ENCODE measurements at places on chromosomes 16 and 17.

- DNase-seq: no peak
These were observed 15.2 kb downstream of the FLOT2 start for GRCh38 chr17:28882154-28882895.

- no peak for DNase-seq
These were observed 155.2 kb downstream of the SHISA9 start for GRCh38 chr16:13056607-13057006.

DNA sequence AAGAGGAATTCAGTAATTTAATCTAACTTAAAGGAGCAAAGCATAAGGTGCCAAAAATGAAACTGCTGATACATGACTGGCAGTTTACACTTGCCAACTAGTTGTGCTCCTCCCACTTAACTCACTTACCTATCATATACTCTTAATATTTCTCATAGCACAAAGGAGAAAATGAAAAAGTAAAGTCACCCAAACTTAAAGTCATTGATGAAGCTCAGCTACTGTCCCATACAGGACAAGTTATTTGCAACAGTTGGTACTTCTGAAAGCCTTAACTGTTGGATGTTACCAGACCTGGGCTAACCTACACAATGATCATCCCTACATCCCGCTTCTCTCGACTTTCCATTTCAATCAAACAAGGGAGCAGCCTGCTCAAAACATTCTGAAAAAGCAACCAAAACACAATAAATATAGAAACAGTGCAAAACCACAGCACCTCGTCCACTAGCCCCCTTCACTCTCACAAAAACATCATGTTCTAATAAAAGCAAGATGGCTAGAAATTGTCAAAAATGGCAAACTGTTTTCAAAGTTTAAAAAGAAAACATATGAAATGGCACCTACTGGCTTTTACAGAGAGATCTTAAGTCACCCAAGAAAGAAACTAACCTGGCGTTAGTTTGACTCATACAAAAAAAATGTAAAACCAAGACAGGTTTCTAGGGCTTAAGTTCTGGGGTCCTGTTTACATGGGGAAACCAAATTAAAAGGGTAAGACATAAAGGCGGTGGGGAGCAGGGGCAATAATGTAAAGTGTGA is 868 bp downstream of the MED13 start:
- DNase-seq: no peak

DNA sequence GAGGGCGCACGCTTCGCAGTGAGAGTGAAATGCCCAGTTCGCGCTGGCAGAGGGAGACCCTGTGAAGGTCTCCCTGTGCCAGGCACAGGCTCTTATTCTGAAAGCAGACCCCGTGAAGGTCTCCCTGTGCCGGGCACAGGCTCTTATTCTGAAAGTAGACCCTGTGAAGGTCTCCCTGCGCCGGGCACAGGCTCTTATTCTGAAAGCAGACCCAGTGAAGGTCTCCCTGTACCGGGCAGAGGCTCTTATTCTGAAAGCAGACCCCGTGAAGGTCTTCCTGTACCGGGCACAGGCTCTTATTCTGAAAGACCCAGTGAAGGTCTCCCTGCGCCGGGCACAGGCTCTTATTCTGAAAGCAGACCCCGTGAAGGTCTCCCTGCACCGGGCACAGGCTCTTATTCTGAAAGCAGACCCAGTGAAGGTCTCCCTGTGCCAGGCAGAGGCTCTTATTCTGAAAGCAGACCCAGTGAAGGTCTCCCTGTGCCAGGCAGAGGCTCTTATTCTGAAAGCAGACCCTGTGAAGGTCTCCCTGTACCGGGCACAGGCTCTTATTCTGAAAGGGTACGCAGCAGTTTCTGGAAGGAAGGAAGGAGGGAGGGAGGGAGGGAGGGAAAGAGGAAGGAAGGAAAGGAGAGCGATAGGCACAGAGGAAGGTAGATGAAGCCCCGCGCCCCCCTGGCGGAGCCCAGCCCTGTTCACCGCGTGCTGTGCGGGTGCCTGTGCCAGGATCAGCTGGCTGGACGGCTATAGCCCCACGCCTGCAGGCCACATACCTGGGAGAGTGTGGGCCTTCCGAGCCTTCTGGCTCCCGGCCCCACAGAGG is 55.3 kb downstream of the WDR45B start:
- peak; percentile 42 for DNase-seq

GRCh38 chr17:1735834-1736347 is 6.8 kb upstream of the SERPINF2 start:
- DNase-seq: no peak

DNA sequence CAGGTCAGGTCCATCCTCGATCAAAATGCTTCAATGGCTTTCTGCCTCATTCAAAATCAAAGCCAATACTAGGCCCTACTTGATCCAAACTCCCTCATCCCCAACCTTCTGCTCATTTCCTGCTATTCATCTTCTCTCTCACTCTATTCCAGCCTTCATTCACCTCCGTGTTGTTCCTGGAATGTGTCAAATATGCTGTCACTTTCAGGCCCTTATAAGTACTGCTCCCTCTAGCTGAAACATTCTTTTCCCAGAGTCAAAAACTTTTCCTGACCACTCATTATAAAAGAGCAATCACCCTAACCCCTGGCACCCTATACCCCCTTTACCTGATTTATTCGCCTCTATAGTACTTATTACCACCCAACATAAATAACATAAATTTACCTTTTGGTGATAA is 303.7 kb upstream of the PMFBP1 start:
- DNase-seq: no peak

GRCh38 chr17:17993366-17993765 is 20.7 kb downstream of the DRC3 start:
- DNase-seq: no peak

GRCh38 chr17:81703747-81704654 is 834 bp downstream of the MRPL12 start:
- DNase-seq: no peak

DNA sequence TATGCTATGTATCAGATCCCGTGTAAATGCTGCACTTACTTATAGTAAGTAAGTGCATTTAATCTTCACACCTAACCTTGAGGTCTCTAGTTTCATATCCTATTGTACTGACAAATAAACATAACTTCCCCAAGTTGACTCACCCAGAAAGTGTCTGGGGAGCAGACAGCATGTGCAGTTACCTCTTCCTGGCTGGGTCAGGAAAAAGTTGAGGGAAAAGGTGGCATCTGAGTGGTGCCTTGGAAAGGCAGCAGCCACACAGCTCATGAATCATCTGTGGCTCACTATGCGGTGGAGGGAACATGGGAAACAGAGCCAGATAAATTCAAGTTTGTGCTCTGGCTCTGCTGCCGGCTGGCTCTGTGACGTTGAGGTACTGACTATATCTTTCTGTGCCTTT is 382.0 kb upstream of the DYNLRB2 start:
- DNase-seq: no peak

GRCh38 chr16:71425746-71426068 is 16.1 kb downstream of the TLE7 start:
- DNase-seq: no peak

DNA sequence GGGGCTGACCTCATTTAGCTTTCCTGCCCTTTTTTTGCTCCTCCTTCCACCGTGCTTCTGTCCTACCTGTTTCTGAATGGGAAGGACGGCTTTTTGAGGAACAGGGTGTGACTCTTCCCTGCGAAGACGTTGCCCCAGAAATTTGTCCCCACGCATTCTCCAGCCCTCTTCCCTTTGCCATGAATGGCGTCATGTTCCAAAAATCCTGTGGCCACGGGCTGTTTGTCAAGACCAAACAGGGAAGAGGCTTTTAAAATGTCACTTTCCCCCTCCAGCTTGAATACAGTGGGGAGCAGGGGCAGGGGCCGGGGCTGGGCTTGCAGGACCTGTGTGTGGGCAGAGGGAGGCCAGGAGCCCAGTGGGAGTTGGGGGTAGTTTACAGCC is 13.9 kb downstream of the MPRIP start:
- peak; percentile 76 for DNase-seq

DNA sequence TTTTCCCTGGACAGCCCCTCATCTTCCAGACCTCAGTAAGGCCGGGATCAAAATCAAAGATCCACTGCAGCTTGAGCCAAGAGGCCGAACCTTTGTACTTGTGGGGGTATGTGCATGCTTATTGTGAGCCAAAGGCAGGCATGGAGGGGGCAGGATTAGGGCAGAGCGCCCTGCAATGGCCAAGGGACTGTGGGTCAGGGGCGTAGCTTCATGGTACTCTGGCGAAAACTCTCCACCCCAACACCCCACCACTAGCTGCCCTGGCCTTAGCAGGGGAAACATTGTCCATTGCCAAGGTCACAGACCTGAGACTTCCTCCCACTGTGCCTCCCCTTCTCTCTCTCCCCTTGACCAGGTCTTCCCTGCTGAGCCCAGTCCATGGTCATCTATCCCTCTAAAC is 90.1 kb downstream of the TMEM132E start:
- DNase-seq: no peak

- DNase-seq: peak; percentile 65
These were observed 81.4 kb downstream of the CNGB1 start for GRCh38 chr16:57889522-57889921.
